ENCODE measurements at places on chromosomes 11 and 22.

DNA sequence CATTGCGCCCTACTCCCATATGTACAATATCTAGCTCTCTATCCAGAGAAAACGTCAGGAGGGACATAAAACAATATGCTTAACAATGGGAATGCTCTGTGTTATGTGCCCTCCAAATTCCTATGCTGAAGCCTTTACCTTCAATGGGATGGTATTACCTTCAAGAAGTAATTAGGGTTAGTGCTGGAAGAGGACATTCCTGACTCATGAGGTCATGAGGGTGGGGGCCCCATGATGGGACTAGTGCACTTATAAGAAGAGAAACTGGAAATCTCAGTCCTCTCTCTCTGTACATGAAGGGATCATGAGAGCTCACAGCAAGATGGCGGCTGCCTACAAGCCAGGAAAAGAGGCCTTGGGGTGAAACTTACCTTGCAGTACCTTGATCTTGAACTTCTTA, 20.3 kb downstream of the MMP20 start:
- DNase-seq, result no peak

DNA sequence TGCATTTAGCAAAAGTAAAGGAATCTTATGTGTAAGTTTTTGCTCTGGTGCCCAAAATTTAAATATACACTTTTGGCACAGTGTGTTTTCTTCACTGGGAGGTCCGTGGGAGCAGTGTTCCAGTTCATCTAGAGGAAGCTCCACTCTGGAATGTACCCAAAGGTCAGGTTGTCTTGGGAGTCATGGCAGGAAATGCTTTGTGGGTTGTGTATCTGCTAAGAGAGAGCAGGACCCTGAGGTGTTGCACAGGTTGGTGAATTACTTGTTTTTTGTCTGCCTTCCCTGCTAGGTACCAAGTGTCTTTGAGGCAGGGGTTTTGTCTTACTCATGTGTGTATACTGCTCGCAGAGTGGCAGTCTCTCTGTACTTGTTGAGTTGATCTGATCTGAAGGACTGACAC, 37.3 kb downstream of the DIXDC1 start:
- DNase-seq, result no peak

DNA sequence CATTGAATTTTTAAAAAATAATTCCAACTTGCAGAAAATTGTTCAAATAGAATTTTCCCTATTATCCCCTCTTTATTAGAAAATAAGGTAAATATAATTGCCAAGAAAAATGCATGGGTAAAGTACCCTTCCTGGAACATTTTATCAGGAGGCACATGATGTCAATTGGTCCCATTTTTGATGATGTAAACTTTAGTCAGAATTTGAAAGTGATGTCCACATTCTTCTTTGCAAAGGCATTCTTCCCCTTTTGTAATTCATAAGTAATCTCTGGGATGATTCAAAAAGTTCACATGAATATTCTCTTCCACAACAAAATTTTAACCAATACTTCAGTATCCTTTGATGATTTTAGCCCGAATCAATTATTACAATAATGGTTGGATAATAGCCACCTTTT, 86.9 kb upstream of the ANO3 start:
- no peak for DNase-seq

DNA sequence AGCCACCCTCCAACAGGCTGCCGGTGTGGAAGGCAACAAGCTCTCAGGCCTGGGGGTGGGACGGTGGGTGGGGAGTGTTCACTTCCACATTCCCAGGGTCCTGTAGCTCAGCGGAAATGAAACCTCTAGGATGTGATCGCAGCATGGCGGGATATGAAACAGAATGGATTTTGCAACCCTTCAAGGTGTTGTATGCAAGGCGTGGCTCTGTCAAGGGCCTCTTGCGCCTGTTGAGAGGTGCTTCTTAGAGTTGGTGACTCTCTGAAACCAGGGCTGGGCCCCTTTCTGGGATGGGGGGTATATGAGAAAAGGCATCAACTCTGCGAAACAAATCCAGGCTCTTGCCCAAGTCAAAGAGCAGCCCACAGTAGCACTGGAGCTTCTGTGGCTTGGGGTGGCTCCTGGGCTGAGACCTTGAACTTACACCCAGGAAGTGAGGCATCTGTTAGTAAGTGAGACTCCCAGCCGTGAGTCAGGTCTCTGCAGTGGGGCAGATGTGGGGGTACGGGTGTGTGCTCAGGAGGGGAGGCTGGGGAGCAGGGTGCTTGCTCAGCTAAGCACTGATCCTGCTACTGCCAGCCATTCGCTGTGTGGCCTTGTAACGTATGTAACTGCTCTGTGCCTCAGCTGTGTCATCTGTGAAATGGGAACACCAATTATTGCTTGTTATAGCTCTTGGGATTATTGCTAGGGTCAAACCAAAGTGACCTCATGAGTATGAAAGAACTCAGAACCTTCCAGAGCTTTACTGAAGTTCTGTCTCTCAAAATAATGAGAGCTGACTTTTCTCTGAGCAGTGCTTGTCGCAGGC, 28.3 kb downstream of the NECTIN1 start:
- DNase-seq, result no peak

GRCh38 chr11:131811383-131811782, 441.0 kb downstream of the NTM start:
- DNase-seq, result no peak

- DNase-seq, result no peak
These were observed 1.2 kb upstream of the HSPA8 start for GRCh38 chr11:123062892-123063825.

DNA sequence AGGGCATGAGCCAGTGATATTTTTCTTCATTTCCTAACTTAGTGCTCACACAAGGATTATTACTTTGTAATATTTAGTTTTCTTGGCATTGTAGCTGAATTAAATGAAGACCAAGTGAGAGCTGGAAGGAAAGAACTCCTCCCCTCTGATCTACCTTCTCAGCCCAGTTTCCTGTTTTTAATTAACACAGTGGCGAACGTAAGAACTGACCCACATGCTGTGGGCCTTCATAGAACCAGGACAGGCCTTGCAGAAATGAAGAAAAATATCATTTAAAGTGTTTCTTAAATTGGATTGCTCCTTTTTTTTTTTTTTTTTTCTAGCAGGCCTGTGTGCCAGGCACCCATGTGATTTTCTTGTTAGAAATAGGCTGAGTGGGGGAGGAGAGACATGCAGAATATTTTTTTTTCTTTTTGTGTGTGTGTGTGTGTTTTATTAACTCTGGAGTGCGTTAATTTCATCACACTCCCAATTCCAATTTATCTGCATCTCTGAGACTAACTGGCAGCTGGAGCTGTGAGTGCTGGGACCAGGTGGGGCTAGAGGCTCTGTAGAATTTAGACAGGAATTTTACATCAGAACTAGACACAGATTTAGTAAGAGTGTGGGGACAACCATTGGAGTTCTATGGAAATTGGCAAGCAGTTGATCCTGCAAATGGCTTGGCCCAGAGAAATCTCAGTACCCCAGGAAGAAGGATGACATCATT, 320.5 kb downstream of the DDX10 start:
- no peak for DNase-seq

DNA sequence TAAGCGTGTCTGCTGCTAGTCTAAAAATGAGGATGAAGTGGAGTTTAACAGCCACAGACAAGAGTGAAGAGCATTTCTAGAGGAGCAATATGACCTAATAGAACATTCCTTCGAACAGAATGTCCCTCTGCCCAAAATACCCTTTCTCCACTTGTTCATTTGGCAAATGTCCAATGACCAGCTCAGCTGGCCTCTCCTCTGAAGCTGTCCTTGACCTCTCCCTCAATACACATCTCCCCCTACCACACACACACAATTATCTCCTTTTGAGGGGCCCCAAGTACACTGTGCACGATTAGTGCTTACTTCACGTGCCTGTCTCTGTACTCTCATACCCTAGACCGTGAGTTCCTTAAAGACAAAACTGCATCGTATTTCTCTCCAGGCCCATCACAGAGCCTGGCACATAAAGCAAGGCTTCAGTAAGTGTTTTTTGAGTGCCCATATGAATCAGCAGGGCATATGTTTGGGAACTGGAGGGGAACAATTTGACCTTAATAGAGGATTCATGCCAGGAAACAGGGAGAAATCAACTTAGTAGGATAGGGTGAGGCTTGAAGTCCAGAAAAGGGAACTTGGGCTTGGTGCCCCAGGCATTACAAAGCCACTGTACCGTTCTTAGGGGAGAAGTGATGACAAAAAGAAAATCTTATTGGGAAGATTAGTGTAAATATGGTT, 18.1 kb upstream of the NCAM1 start:
- no peak for DNase-seq

DNA sequence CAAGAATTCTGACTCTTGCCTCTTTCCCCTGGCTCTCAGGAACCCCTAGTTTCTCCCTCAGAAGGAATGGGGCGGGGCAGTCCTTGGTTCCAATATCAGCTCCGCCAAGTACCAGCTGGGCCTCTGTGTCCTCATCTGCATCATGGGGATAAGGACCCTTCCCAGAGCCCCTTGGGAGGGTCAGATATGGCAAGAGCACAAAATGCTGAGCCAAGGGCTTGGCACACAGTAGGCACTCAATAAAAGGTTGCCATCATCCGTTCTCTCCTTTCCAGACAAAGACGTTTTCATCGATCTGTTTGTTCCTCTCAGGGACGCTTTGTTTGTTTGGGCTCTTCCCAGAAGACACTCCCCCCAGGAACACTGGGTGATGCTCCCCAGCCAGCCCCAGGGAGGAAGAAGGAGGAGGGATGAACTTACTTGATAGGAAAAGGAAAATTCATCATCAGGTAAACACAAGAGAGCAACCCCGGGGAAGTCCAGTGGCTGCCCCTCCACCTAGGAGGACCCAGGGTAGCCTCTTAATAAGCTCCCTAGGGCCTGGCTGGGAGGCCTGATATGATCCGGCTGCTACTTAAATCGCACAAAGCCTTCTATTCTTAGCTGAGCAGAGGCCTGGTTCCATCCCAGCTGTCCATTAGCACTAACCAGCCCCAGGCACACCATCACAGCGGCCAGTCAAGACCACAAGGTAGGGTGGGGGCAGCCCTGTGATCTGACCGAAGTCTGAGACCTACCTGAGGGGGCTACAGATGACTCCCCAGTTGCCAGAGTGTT, 19.6 kb downstream of the GDPD5 start:
- DNase-seq, result no peak

GRCh38 chr11:70788248-70789022, 390.1 kb downstream of the CTTN start:
- no peak for DNase-seq

- DNase-seq, result no peak
These were observed 7.1 kb downstream of the THYN1 start for GRCh38 chr11:134246100-134246499.

GRCh38 chr11:9834291-9834690, 170.4 kb downstream of the SWAP70 start:
- no peak for DNase-seq

- DNase-seq, result no peak
These were observed 77.2 kb downstream of the MYEOV start for GRCh38 chr11:69370984-69371709.

GRCh38 chr11:104968355-104968855, at the start of gene CASP4:
Gene CASP4 (minus strand): TSS chr11:104968574. CDS start chr11:104968525, 49 bp downstream.
- DNase-seq, result no peak

DNA sequence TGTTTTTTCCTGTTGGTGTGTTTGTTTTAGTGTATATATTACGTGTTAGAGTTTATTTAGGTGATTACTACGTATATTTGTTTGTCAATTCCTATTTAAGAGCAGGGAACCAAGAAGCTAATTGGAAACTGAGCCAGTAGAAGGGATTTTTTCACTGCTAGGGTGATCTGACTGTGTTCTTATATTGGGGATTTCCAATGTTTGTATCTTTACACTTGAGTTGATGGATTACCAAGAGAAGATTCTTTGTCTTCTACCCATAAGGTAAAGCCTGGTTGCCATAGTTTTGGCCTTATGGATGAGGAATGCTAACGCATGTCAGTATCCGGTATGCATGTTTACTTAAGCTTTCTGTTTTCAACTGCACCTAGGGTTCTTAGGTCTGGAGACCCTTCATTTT, 35.6 kb downstream of the SIK2 start:
- DNase-seq, result no peak

DNA sequence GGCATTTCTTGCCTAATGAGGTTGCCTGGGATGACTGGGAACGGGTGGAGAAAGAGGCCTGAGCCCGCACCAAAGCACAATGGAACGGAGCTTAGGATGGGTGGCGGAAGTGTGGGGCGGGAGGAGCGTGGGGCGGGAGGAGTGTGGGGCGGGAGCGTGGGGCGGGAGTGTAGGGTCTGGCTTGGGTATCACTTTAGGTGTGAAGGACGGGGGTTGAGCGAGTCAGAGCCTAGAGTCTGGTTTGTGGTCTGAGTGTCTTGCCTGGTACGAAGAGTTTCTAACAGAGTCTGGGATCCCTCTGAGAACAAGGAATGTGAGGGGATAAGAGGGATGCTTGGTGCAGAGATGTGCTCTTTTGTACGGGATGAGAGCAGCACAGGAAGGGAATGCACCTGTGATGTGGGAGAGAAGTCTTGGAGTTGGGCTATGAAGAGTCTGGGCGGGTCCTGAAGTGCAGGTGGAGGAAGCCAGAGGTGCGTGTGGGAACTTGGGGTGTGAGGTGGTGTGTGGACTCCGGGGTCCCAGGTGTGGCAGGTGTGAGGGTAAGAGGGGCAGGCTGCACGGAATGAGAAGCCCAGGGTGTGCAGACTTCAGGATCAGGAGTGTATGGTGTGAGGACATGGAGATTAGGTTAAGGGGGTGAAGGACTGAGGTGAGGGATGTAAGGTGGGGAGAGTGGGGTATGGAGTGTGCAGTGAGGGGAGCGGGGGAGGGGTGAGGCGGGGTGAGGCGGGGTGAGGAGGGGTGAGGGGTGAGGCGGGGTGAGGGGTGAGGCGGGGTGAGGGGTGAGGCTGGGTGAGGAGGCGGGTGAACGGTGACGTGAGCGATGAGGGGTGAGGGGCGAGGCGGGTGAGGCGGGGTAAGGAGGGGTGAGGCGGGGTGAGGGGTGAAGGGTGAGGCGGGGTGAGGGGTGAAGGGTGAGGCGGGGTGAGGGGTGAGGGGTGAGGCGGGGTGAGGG, 1.0 kb downstream of the SYCE3 start:
- no peak for DNase-seq

GRCh38 chr11:120611581-120611980, 100.0 kb downstream of the GRIK4 start:
- no peak for DNase-seq

- DNase-seq, result no peak
These were observed 160.4 kb downstream of the CTTN start for GRCh38 chr11:70558681-70559080.

Data from cerebellar nuclear complex (tissue), 1 donor.